Brain microvascular endothelial cell (primary cell): ENCODE measurements at places on chromosomes 12 and 14.
A peak's percentile ranks its signal among the peaks of the same experiment; 100 is the strongest.

DNA sequence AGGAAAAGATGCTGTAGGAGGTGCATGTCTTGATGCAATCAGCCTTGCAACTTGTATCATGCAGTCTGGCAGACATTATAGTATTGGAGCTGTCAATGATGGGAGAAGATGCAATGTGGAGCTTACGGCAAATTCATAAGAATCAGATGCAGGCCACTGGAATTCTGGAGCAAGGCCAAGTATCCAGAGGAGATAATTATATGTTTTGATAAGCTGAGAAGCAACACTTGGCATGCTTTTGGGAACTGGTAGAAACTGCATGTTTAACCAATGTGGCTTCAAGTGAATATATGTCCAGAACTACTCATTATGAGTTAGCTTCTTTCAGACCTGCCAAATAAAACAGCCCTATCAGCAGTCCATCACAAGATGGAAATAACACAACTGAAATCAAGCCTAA, 249.1 kb upstream of the PPFIA2 start:
- DNase-seq = peak; percentile 20

GRCh38 chr14:63492391-63492790, 50.8 kb downstream of the PPP2R5E start:
- DNase-seq = peak; percentile 66

- no peak for DNase-seq
These were observed 68.2 kb downstream of the PLEKHG7 start for GRCh38 chr12:92771001-92771400.

- no peak for DNase-seq
These were observed 9.2 kb upstream of the SIVA1 start for GRCh38 chr14:104743461-104744380.

GRCh38 chr12:13194401-13195110, 2.0 kb upstream of the EMP1 start:
- no peak for DNase-seq

DNA sequence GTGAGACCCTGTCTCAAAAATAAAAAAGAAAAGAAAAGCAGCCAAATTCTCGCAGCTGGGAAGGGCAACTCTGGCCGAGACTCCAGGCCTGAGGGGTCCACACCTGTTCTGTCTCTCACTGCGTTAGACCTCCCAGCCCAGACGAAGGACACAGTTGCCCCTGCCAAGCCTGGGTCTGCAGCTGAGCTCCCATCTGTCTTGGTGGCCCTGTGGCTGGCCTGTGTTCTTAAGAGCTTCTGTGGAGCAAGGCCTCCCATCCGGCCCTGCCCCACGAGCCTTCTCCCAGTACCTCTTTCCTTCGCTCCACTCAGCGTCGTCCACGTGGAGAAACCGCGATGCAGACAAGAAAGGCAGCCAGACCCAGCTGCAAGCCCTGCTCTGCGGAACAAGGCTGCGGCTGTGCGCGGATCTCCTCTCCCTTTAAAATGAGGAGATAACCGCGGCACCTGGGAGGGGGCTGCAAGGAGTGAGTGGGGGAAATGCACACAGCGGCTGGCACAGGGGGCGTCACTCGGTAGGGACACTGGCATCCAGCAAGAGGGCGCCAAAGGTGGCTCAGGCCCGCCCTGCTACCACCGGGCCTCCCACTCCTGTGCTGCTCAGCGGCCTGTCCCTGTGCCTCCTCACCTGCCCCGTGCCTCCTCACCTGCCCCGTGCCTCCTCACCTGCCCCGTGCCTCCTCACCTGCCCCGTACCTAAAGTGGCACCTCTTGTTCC, 42.4 kb downstream of the LRRC74A start:
- no peak for DNase-seq

DNA sequence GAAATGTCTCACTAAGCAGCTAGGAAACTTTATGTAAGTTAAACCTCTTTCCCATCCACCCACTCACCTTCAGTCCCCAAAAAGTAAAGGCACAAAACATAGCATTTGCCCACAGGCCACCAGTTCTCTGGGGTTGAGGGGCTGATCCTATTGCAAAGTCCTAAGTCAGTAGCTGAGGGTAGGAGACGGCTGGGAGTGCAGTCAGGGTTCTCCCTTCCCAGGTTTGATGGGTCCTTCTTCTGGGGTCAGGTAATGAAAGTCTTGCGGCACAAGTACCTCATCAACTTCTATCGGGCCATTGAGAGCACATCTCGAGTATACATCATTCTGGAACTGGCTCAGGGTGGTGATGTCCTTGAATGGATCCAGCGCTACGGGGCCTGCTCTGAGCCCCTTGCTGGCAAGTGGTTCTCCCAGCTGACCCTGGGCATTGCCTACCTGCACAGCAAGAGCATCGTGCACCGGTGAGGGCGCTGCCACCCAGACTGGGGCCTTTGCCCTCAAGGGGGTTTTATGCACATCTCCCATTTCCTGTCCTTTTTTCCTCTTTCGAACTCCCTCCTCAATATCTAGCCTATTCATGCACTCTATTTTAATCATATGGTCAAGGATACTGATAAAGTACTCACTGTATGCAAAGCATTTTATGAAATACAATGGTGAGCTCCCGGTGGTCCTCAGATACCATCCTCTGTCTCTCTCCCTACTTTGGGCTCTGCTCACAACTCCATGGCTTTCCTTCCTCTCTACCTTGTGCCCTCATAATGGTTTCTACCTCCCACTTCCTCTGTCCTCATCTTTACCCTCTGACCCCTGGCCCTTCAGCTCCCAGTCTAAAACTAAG, 986 bp downstream of the TSSK4 start:
- DNase-seq = no peak

- no peak for DNase-seq
These were observed 27.7 kb upstream of the CMA1 start for GRCh38 chr14:24535737-24536136.

- DNase-seq = no peak
These were observed 49.5 kb upstream of the METAP2 start for GRCh38 chr12:95424271-95424994.

DNA sequence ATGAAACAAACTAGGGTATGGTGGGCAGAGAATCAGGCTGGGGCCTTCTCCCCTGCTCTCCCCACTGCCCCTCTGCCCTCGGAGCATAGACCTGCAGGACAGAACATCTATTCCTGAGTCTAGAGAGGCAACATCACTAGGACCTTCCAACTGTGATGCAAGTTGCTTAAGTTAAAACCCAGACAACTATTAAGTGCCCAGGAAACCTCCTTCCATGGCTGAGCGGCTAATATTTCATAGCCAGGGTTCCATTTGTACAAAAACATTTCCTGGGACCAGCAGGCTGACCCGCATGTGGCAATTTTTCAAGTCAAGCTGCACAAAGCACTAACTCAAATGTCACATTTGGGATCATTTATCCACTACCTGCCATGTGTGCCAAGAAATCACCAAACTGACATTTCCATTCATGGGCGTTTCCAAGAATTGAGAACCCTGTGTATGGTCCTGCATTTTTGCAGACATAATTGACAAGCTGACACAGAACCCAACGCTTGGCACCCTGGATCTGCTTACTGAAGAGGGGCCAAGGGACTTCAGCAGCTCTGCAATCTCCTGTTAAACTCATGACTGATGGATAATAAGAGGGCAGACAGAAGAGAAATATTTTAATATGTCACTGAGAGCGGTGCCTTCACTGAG, 32.7 kb downstream of the NT5DC3 start:
- DNase-seq = no peak

DNA sequence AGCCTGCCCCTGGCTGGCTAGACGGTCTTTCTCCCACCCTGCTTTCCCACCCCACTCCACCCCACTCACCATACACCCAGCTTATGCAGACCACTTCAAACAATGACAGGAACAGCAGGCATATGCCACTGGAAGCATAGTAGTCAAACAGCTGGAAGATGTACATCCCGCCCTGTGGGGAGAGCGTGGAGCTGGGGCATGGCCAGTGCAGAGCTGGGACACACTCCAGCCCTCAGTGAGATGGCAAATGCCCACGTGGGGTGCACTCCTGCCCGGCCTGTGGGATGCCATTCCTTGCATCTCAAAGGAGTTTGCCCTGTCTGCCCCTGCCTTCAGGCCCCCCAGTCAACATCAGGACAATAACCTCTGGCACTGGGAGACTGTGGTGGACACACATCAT, 18.8 kb downstream of the SLC6A12 start:
- DNase-seq = no peak

DNA sequence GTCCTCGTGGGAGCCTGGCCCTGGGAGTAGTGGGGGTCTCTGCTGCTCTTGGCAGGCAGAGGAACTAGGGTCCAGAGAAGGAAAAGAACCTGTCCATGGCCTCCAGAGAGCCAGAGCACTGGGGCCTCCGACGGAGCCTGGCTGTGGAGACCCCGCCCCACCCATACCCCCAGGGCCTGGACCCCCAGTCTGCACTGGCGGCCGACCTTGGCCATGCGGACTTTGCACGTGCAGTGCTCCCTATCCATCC, 1.1 kb downstream of the BEGAIN start:
- DNase-seq = no peak

DNA sequence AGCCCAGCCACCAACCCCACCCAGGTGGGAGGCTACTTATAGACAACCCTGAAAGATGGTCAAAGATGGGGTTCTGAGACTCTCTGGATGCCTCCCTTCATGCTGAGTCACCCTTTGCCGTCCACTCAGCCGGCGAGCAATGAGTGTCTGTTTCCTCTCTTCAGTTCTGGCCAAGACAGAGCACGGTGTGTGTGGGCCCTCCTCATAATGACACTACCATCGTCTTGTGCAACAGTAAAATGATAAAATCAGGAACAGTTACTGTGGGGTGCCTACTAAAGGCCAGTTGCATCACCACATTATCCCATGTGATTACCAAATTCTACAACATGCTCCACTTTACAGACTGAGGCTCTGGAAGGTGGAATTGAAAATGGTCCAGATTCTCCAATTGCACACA, 7.0 kb upstream of the BDKRB1 start:
- peak; percentile 70 for DNase-seq

DNA sequence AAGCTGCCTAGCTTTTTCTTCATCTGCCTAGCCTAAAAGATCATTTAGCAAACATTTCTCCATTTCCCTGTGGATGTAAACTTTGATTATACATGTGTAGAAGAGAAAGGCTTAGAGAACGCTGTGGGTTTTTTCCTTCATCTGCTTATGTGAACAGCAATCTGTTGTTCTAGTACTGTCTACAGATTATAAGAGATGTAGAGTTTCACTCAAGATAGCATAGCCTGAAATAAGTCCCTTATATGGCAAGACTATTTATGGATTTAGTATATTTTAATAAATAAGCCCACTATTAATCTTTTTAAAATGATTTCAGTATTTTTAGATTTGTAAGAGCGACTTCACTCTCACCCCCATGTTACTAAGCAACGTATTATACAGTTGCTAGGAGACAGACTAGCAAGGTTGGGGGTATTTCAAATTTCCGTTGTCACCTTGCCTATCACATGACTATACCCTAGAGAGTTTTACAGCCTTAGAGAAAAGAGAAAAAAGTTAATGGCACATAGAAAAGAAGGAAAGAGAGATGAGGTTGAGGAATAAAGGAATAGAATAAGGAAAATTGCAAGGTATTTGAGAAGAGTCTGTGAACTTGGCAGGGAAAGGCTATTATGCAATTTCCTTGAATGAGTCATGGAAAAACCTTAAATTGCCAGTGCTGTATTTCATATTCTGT, 12.2 kb upstream of the TUBA1A start:
- DNase-seq = peak; percentile 50
